ENCODE measurements at places on chromosomes 11 and 22. TPM values are rescaled to one million over a fixed set of nuclear protein-coding genes. Genes with fewer than 3 reads are reported as not detected.

The MCHR1 gene
- total RNA-seq, result not detected

The TYR gene
- total RNA-seq, result not detected

The OR4D5 gene
- not detected for total RNA-seq

The IFITM5 gene
- not detected for total RNA-seq

The ART1 gene
- not detected for total RNA-seq

The USP2 gene
- 1.4 TPM for total RNA-seq

The PTPN5 gene
- total RNA-seq, result not detected

The SMIM35 gene
- not detected for total RNA-seq

The MYRF gene
- under 0.01 TPM for total RNA-seq

The TRIM48 gene
- total RNA-seq, result not detected

The SOX10 gene
- total RNA-seq, result not detected

The RAB1B gene
- total RNA-seq, result 61.2 TPM

The OR5D16 gene
- not detected for total RNA-seq

The CYB5R3 gene
- total RNA-seq, result 12.6 TPM

The TRIM49D1 gene
- total RNA-seq, result not detected

The BTG4 gene
- total RNA-seq, result 0.43 TPM

The SLC6A5 gene
- not detected for total RNA-seq

The CYB561A3 gene
- total RNA-seq, result 108 TPM

The PGR gene
- not detected for total RNA-seq

The OR8D4 gene
- not detected for total RNA-seq

The GSTT2B gene
- total RNA-seq, result 0.34 TPM

The OR52K2 gene
- total RNA-seq, result not detected

The ADORA2A gene
- total RNA-seq, result 0.64 TPM

The KCTD14 gene
- total RNA-seq, result 2.4 TPM

The VPS51 gene
- 97.1 TPM for total RNA-seq

The CATSPER1 gene
- total RNA-seq, result not detected

The TMEM132A gene
- 22.6 TPM for total RNA-seq

The MUC2 gene
- total RNA-seq, result under 0.01 TPM

The ART5 gene
- not detected for total RNA-seq

The ADM gene
- total RNA-seq, result 127 TPM

The RTL10 gene
- total RNA-seq, result 28.7 TPM

The SLC22A9 gene
- total RNA-seq, result not detected

The CLMP gene
- total RNA-seq, result 10.3 TPM

The OR51A4 gene
- not detected for total RNA-seq

The TUB gene
- total RNA-seq, result under 0.01 TPM

The MMP27 gene
- not detected for total RNA-seq

The DEFB131B gene
- not detected for total RNA-seq

The BARX2 gene
- 2.7 TPM for total RNA-seq

The C11orf52 gene
- 1.0 TPM for total RNA-seq

The VPREB1 gene
- total RNA-seq, result not detected

The FXYD2 gene
- not detected for total RNA-seq

The KLHL35 gene
- 0.57 TPM for total RNA-seq

The ACCSL gene
- total RNA-seq, result not detected

The LRRC74B gene
- not detected for total RNA-seq

The PYGM gene
- total RNA-seq, result 0.34 TPM

The STK33 gene
- total RNA-seq, result 0.34 TPM

The ATF4 gene
- total RNA-seq, result 509 TPM

The C2CD2L gene
- total RNA-seq, result 2.5 TPM

The GLYATL1 gene
- not detected for total RNA-seq

The OR51B2 gene
- total RNA-seq, result not detected

The TMEM151A gene
- total RNA-seq, result under 0.01 TPM

The RBMXL2 gene
- not detected for total RNA-seq

The NKAPD1 gene
- 33.5 TPM for total RNA-seq

The OR52A5 gene
- not detected for total RNA-seq

The THY1 gene
- not detected for total RNA-seq

The MPZL2 gene
- total RNA-seq, result 48.2 TPM

The PHF21A gene
- 5.5 TPM for total RNA-seq

The FJX1 gene
- 33.4 TPM for total RNA-seq

The TPH1 gene
- 0.07 TPM for total RNA-seq
